Activated naive CD4-positive, alpha-beta T cell treated with anti-CD3 and anti-CD28 coated beads, Interleukin-2, amount 10 ng/mL, durations not matched to agents 7 days and 5 days (primary cell): ENCODE measurements at places on chromosomes 1 and 21.

DNA sequence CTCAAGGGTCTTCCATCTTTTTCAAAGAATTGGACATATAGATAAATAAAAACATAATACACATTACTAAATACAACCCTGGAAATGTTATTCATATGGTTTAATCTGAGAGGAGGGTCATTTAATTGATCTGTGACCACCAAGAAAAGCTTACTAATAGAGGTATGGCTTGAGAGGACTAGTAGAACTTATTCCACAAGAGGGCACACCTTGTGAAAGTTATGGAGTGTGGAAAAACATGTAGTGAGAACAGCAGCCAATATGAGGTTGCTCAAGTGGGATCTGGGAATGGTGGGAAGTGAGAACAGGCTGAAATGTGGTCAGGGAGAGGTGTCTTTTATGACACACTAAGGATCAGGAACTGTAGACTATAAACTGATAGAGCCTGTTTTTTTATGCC is 973.5 kb upstream of the B3GALT2 start:
- DNase-seq: no peak

DNA sequence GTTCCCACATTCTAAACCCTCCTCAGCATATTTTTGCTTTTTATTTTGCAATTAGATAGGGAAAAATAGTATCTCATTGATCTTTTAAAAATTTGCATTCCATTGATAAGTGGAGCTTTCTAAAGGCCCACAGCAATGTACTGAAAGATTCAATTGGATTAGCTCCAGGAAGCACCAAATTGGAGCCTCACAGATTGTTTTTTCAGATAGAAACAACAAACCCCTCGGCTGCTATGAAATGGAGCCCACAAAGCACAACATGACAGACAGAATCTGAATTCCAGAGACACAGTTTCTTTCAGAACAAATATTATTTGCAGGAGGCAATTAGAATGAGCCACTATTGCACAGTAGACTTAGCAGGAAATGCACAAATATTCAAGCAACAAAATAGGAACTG is 58.9 kb upstream of the KIF26B start:
- no peak for DNase-seq

DNA sequence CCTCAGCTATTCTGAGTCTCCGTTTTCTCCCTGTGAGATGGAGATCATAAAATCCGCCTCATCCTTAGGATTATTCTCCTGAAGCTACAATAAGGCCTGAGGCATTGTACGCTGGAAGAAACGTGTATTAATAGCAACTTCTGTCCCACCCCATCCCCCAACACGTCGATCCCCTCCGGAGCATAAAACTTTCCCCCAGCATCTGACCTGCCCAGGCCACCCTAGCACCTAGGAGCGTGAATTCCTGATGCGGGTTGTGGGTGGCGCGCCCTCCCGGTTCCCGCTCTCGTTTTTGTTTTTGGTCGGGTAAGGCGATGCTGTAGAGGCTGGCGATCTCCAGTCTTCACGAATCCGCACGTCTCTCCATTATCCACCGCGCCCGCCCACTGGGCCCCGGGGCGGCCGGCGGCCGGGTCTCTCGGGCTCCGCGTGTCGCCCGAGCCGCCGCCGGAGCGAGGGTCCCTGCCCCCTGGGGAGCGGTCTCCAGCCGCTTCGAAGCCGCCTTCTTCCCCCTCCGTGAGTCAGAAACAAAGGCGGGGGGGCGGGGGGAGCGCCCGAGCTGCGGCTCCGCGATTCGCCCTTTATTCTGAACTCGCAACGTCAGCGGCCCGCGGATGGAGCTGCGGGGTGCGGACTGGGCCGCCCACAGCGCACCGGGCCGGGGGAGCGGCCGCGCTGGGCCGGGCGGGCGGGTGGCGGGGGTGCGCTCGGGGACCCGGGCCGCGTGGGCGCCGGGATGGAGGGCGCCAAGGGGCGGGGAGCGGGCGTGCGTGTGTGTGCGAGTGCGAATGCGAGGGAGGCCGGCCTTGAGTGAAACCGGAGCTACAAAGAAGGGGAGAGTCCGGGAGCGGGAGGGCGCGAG is at the start of gene PLEKHO1:
Gene PLEKHO1, plus strand, starts transcription at position 646 of the 862 bp plus-strand sequence. CDS start 342 bp downstream, outside the sequence.
- peak; percentile 90 for DNase-seq

DNA sequence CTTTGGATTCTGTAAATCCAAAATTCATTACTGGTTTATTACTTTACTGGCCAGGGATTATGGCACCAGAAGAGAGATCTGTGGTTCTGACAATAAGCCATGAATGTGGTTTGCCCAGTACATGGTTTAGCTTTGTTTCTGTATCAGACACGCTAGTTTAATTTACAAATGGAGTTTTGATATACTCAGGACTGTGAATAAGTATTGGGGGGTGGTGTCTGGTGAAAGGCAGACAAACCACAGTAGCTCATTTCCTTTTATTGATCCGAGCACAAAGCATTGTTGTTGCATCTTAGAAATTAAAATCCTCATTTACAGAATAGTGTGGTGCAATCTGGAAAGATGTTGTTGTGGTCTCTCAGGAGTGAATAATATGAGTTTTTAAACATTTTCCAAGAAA is 96.0 kb downstream of the ST6GALNAC3 start:
- no peak for DNase-seq

DNA sequence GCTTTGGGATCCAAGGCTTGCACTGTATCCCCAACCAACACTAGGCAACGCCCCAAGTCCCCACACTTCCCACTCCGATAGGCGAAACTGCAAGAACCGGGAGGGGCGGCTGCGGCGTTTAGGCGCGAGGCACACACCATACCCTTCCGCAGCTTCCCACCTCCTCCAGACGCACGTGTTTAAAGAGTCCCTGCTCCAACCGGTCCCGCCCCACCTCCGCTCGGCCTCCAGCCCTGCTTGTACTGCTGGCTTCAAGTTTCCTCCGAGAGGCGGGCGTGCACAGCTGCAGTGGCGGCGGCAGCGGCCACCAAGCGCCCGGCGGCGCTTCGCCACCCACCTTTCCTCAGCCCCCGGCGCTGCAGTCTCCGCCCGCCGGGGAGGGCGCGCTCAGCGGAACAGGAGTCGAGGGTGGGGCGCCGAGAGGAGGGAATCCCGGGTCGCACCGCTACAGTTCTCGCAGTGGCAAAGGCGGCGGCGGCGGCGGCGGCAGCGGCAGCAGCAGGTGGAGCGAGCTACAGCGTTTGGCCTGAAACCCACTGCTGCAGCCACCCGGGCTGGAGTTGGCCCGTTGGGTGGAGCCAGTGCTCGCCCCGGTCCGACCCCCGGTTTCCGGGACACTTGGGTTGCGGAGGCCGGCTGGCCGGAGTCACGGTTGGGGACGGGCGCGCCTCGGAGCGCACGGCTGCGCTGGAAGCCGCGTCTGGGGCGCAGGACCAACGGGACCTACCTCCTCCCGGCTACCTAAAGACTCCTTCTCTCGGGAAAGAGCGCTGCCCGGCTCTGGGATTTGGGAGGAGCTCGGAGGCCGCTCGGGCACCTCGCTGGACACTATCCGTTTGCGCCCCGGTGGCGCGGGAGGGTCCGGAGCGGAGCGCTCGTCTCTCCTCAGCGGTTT is at the start of gene CNIH3:
Gene CNIH3, plus strand, starts transcription at position 457 of the 895 bp plus-strand sequence. CDS start 858 bp downstream, outside the sequence.
- peak; percentile 48 for DNase-seq

DNA sequence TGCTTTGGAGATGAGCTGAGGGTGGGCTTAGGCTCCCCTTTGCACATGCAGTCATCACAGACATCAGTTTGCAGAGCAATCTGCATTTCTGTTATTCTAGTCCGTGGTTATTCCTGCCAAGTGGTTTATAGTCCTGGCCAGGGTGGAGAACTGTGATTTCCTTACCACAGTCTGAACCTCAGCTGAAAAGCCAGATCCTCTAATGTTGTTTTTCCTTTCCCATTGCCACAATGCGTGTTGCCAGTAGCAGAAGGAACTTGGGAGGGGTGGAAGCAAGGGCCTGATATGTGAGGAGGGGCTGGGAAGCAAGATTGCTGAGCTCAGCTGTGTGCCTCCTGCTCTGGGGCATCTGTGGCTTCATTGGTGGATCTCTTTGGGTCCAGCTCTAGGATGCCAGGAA is 18.0 kb upstream of the ST3GAL3 start:
- DNase-seq: no peak

- DNase-seq: no peak
Measured at GRCh38 chr1:91864017-91864700, 21.8 kb downstream of the TGFBR3 start.

- no peak for DNase-seq
Measured at GRCh38 chr1:176733661-176734060, 270.7 kb downstream of the PAPPA2 start.
